ENCODE measurements at places on chromosomes 6 and 20. TPM values are rescaled to one million over a fixed set of nuclear protein-coding genes. Genes with fewer than 3 reads are reported as not detected.

Gene RAE1
- 53.1 TPM for total RNA-seq

Gene HLA-DOA
- total RNA-seq, result 15.6 TPM

Gene SYCP2L
- total RNA-seq, result 3.5 TPM

Gene EYA4
- not detected for total RNA-seq

Gene ZC2HC1B
- not detected for total RNA-seq

Gene ZBP1
- total RNA-seq, result not detected

Gene CCHCR1
- total RNA-seq, result 42.7 TPM

Gene AGER
- 14.3 TPM for total RNA-seq

Gene ZSCAN12
- total RNA-seq, result 12.6 TPM

Gene BTNL2
- total RNA-seq, result not detected

Gene SLC32A1
- total RNA-seq, result 0.24 TPM

Gene MTRF1L
- 29.2 TPM for total RNA-seq

Gene COL9A3
- 137 TPM for total RNA-seq

Gene DEFB124
- total RNA-seq, result not detected

Gene ZBTB12
- 31.0 TPM for total RNA-seq

Gene TLDC2
- not detected for total RNA-seq

Gene TMEM200A
- total RNA-seq, result 6.4 TPM

Gene PRR18
- total RNA-seq, result 0.11 TPM

Gene PARD6B
- total RNA-seq, result 27.4 TPM

Gene SMLR1
- not detected for total RNA-seq

Gene RPL10A
- total RNA-seq, result 1,830 TPM

Gene CRIP3
- 15.3 TPM for total RNA-seq

Gene OR2H2
- total RNA-seq, result not detected

Gene EDN1
- total RNA-seq, result 2.1 TPM

Gene C6orf89
- 12.7 TPM for total RNA-seq

Gene PLCB4
- 10.1 TPM for total RNA-seq

Gene PRL
- not detected for total RNA-seq

Gene MAFB
- total RNA-seq, result 1.0 TPM

Gene TSBP1
- total RNA-seq, result not detected

Gene EPB41L2
- total RNA-seq, result 90.2 TPM

Gene RBPJL
- not detected for total RNA-seq

Gene KIFC1
- 73.8 TPM for total RNA-seq

Gene PCSK2
- 2.8 TPM for total RNA-seq

Gene WFDC10B
- not detected for total RNA-seq

Gene SEMG1
- total RNA-seq, result 2.0 TPM

Gene OR2J1
- not detected for total RNA-seq

Gene RAB44
- not detected for total RNA-seq

Gene PRDM1
- total RNA-seq, result 2.3 TPM

Gene SLC25A27
- total RNA-seq, result 5.1 TPM

Gene OR12D3
- total RNA-seq, result not detected

Gene LTB
- total RNA-seq, result not detected

Gene CDH26
- total RNA-seq, result 0.79 TPM

Gene TUBB1
- total RNA-seq, result not detected

Gene HMGCLL1
- 0.24 TPM for total RNA-seq

Gene SLC22A16
- not detected for total RNA-seq

Gene SLC35F1
- total RNA-seq, result 4.0 TPM

Gene MAP3K7
- total RNA-seq, result 31.3 TPM

Gene SLC26A8
- total RNA-seq, result 0.09 TPM

Measured in H9 (cell line).